ENCODE measurements at places on chromosomes 5 and 9.

DNA sequence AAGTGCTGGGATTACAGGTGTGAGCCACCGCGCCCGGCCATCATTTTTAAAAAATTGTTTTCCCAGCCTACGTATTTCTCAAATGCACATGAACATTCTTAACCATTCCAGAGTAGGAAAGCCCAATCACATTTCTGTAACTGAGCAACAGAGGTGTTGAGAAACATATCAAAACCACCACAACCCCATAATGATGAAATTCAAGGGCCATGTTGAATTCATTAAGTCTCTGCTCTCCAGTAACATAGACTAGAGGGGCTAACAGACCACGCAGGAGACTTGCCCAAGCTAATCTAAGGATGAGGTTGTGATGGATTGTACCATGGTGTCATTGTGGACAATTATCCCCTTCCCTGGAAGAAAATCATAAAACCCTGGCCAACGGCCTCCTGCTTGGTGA lies 52.9 kb downstream of the MYO10 start:
- DNase-seq = no peak

- no peak for DNase-seq
These were observed 459.3 kb upstream of the MEF2C start for GRCh38 chr5:89342106-89342876.

- no peak for DNase-seq
These were observed 38.7 kb downstream of the ASS1 start for GRCh38 chr9:130483371-130483971.

- DNase-seq = no peak
These were observed 43.4 kb upstream of the TNFAIP8 start for GRCh38 chr5:119312403-119312802.

DNA sequence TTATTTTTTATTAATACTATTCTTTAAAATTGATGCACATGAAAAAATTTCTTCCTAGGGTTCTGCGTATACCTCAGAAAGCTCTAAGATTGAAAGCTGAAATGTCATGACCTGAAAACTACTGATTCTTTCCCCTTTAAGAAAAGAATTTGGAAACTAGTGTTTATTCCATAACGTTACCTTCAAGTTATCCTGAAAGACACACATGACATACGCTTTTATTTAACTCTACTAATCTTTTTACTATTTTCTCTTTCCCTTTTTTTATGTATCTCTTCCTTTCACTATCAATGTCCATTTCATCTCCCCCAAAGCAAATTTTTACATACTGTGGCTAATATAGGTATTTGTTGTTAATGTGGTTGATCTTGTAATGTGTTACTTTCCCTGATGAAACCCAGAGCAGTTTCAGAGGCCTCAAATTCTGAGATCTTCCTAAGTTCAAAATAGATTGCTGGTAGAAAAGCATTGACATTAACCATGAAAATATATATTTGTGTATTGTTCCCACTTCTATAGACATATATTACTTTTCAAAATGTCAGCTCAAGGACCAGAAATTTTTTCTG lies 7.4 kb downstream of the NIPBL start:
- DNase-seq = no peak

DNA sequence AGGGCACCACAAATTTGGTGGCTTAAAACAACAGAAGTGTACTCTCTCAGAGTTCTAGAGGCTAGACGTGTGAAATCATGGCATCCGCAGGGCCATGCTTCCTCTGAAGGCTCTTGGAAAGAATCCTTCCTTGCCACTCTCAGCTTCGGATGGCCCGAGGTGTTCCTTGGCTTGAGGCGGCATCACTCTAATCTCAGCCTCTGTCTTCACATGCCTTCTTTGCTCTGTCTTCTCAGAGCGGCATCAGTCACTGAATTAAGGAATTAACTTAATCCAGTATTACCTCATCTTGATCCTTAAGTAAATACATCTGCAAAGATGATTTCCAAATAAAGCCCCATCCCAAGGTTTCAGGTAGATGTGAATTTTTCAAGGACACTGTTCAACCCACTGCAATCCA lies 211.1 kb upstream of the TRIM32 start:
- no peak for DNase-seq

- no peak for DNase-seq
These were observed 48.2 kb downstream of the CSNK1A1 start for GRCh38 chr5:149503006-149503405.

- no peak for DNase-seq
These were observed 260.2 kb upstream of the NR4A3 start for GRCh38 chr9:99561509-99561917.

DNA sequence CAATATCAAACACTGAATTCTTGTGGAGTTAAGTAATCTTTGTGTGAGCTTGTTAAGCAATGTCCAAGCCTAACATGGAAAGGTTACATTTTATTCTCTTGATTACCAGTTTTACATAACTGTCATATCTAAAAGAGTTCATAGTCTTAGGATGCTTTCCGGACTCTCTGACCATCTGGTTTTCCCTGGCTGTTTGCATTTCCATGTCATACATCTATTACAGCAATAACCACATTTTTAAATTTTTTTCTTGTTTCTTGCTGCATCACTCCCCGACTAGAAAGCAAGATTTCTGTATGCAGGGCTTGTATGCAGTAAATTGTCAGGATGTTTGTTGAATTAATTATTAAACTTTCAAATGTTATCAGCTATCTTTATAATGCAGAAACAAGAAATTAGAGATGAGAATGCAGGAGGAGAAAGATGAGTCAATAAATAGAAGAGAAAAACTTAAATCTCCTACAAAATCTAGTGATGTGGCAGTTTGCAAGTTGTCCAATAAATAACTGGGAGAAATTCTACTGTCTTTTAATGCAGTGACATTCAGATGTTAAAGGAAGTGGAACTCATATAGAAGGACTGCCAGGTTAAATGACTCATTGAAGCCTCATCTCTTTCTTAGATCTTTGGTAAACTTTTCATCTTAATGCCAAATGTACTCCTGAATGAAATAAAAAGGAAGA lies 179.6 kb upstream of the SGCD start:
- DNase-seq = no peak

GRCh38 chr9:7273575-7273974 lies 515.8 kb downstream of the KDM4C start:
- DNase-seq = no peak

GRCh38 chr5:1823381-1824034 lies 22.3 kb downstream of the NDUFS6 start:
- no peak for DNase-seq

DNA sequence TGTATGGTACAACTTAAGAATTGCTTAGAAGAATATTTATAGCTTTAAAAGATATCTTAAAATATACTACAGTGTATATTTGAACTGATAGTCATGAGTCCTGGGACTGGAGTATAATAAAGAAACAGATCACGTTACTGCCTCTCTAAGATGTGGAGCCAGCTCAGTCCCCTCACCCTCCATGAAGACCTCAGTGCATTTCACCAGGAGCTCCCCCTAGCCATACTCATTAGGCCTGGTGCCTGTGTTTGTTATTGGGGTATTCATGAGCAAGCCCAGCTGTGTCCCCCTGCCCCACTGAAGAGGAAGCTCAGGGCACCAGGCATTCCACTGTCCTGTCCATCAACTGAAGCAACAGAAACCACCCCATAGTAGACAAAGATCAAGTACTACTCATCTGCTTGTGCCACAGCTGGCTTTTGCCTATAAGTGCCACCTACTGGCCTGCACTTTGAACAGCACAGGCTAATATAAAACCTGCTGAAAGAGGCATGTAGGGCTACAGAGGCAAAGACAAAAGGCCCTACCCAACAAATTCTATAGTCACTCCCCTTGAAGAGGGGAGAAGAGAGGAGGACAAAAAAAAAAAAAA lies 850.2 kb upstream of the NUDT12 start:
- no peak for DNase-seq

- no peak for DNase-seq
These were observed at the start of gene BICD2 for GRCh38 chr9:92764381-92764987. TSS of gene BICD2 (minus strand) at chr9:92764833. CDS start at chr9:92764744, 89 bp downstream.

GRCh38 chr5:38596981-38597380 lies 40.5 kb upstream of the LIFR start:
- DNase-seq = no peak

DNA sequence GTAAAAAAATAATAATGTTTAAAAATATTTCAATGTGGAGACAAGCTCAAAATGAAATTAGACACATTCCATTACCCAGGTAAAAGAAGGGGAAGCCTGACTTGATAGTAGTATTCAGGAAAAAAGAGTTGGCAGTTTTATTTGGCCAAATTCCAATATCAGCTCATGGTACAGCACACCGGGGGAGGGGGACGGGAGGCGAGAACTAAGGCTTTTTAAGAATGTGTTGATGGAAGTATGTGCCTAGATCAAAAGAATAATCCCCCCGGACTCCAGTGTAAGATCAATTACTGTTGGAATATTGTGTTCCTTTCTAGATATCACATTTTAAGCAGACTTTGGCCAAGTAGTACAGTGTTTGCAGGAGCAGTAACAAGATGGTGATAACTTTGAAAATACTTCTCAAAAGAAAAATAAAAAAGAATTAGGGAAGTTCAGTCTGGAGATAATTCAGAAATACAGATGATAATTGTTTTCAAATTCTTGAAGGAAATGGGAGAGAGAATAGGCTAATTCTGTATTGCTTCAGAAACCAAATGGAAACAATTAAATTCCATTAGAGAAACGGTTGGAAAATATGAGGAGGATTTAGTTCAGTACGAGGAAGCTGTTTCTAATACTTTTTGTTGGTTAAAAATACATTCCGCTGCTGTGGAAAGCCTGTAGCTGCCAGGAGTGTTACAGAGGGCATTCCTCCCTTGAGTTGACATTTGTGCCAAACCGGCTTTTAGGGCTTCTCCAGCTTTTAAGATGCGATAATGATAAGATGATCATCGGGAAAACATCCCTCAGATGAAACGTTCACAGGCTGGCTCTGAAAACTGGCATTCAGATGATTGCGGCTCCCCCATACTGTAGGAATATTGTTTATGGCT lies 98.1 kb upstream of the ERBIN start:
- DNase-seq = no peak

GRCh38 chr9:114385397-114386181 lies 2.2 kb downstream of the AKNA start:
- peak; percentile 76 for DNase-seq

DNA sequence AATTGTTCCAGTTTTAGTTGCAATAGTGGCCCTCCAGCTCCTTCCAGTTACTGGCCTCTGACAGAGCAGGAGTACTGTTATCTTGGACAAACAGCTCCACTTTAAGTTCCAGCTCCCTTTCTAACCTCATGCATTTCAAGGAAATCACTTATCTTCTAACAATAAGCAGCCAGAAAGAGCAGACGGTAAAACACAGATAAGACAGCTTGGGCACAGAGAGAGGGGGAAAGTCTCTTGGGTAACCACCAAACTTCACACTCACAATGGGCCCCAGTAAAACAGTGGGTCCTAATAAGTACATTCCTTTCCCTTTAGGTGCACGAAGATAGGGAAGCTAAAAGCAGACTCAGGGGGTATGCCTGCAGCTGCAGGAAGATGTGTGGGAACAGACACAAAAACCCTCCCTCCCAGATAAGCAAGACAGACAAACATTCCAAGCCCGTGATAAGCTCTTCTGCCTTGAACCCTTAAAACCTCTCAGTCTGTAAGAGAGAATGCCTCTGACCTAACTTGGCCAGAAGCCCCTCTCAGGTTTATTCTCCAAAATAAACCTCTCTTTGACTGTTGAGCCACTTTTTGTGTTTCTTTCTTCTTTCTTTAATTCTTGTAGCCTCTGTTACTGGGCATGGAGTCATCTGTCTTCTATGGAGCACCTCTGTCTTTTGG lies 30.8 kb downstream of the OR1J1 start:
- DNase-seq = no peak

GRCh38 chr9:128910906-128911305 lies 9.9 kb upstream of the PHYHD1 start:
- DNase-seq = no peak

DNA sequence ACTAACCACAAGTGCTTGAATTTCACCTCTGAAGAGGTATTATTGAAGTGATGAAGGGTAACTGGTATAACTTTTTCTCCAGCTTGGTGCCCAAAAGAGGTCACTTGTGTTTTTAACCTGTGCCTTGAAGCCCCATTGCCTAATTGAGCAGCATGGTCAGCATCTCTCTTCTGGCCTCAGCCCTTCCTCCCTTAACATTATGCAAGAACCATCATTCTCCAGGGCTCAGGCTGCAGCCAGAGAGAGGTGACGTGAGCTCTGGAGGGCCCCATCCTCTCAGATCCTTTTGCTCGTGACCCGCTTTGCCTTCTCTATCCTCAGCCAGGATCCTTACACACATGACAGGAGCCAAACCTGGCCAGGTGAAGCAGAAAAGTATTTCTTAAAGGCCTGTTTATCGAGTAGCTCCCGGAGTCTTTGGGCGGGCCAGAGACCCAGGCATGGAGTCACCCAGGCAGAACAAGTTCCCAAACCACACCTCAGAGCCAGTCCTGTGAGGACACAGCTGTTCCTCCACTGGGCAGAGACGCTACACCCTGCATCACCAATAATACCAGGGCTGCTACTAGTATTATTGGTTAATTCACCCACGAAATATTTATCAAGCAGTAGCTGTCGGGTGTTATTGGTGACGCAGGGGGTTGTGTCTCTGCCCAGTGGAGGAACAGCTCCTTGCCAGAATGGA lies 29.6 kb upstream of the BOD1 start:
- no peak for DNase-seq
